Stimulated activated CD4-positive, alpha-beta T cell treated with anti-CD3 and anti-CD28 coated beads, Interleukin-15, amount 100 ng/mL, for 1 hour (primary cell): ENCODE measurements at places on chromosomes 1 and 21.

DNA sequence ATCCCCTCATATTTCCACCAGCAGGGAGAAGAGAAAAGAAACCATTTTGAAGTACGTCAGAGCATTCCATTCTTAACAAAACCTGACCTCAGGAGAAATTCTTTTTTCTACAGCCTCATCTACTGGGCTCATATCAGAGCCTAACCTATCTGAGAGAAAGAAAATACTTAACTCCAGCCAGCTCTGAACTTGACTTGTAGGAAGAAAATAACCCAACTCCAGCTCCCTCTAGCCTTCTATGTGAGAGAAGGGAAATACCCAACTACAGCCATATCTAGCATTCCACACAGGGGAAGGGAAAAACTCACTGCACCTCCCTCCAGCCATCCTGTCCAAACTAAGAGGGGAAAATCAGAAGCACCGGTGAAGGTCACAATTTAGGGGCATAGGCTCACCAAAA lies 57.7 kb downstream of the SPATA6 start:
- DNase-seq, result no peak

GRCh38 chr1:234776876-234777855 lies 167.2 kb upstream of the IRF2BP2 start:
- no peak for DNase-seq

DNA sequence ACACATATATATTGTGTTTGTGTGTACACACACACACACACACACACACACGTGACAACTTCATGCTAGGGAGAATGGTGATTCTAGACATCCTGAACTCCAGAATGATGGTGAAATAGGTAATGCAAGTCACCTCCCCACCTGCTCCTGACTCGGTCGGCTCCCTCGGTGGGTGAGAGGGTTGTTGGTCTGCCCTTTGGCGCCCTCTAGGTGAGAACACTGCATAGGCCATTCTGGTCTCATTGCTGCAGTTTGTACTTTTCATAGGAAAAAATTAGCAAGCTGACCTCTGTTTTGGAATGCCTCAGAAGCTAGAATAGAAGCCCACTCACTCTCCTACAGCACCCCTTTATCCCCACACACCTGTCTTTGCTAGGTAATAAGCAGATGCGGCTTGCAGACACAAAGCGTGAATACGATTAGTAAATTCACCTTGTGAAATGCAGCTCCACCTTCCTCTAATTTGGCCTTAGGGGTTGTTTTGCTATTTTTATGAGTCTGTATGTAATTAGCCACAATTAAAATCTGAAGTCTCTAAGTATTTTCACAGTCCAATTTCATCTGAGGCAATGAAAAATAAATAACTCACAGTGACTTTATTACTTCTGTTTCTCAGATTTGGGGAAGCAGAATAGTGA lies 130.0 kb upstream of the KCNJ15 start:
- DNase-seq, result no peak

DNA sequence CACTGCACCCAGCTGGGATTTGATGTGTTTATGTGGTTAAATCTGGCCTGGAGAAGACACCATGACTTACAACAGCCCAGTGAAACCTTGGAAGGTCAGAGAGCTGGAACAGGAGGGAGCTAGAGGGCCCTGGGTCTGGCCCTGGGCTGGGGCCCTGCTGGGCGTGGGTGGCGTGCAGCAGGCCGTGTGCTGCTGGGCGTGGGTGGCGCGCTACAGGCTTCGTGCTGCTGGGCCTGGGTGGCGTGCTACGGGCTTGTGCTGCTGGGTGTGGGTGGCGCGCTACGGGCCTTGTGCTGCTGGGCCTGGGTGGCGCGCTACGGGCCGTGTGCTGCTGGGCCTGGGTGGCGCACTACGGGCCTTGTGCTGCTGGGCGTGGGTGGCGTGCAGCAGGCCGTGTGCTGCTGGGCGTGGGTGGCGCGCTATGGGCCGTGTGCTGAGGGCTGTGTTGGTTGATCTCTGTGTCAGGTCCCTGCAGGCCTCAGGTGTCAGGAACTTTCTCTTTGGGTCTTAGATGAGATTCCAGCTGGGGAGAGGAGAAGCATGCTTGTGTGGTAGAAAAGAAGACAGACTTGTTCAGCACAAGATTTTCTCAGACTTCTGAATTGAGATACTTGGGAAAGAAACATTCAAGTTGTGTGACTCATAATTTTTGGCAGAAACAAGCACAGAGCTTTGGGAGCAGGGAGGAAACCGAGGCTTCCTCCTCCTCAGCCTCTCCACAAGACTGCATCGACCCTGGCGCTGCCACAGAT lies 66.0 kb downstream of the COL18A1 start:
- DNase-seq, result peak; percentile 33

DNA sequence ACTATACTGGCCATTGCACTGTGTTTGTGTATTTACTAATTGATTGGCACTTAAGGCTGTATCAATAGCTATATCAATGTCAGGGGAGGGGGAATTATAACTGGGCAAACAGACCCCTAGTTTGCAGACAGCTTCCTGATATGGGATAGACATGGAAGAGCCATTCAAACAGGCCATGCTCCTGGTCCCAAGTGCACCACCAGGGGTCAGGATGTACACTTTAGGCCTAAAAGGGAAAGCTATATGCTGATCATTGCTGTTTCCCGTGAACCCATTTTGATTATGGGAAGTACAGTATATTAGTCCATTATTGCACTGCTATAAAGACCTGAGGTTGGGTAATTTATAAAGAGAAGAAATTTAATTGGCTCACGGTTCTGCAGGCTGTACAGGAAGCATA lies 124.9 kb upstream of the BACE2 start:
- no peak for DNase-seq

GRCh38 chr1:94020764-94021579 lies 100.0 kb downstream of the ABCA4 start:
- DNase-seq, result no peak

DNA sequence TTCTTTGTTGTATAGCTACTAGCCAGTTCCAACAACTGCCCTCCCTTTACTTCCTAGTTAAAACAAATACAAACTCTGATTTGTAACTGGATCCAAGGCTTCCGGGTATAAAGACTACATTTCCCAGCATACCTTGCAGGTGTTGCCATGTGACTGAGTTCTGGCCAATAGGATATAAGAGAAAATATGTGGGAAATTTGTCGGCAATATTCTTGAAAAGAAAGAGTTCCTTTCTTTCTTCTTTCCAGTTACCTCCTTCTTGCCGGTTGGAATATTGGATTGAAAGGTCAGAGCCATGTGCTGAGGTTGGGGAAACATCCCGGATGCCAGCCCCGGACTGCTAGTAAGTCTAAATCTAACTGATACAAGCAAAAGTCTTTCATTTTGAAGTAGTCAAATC lies 23.0 kb upstream of the ZBTB40 start:
- no peak for DNase-seq

DNA sequence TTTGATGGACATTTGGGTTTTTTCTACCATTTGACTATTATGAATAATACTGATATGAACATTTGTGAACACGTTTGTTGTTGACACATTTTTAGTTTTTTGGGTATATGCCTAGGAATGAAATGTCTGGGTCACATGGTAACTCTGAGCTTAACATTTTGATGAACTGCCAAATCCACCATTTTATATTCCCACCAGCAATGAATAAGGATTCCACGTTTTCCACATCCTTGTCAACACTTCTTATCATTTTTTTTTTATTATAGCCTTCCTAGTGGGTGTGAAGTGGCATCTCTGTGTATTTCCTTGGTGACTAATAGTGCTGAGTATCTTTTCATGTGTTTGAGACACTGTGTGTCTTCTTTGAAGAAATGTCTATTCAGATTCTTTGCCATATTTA lies 67.6 kb downstream of the RASAL2 start:
- DNase-seq, result no peak

- no peak for DNase-seq
Measured at GRCh38 chr1:67889466-67889865, 56.2 kb upstream of the GNG12 start.

GRCh38 chr1:11198851-11199594 lies 9.9 kb downstream of the ANGPTL7 start:
- DNase-seq, result no peak

DNA sequence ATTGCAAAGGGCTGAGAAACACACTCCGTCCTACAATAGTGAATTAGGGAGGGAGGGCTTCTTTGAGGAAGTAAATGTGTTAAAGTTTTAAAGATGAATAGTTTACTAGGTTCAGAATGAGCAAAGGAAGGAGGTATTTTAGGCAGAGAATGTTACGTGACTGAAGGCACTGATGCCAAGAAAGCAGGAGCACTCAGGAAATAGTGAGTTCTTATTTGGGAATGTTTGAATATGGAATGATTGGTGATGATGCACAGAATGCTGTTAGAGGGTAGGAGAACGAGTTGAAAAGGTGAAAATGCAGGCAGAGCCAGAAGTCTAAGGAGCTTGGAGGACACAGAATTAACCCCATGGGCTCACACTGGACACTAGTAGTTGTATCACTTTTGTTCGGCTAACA lies 108.0 kb downstream of the NRIP1 start:
- no peak for DNase-seq

DNA sequence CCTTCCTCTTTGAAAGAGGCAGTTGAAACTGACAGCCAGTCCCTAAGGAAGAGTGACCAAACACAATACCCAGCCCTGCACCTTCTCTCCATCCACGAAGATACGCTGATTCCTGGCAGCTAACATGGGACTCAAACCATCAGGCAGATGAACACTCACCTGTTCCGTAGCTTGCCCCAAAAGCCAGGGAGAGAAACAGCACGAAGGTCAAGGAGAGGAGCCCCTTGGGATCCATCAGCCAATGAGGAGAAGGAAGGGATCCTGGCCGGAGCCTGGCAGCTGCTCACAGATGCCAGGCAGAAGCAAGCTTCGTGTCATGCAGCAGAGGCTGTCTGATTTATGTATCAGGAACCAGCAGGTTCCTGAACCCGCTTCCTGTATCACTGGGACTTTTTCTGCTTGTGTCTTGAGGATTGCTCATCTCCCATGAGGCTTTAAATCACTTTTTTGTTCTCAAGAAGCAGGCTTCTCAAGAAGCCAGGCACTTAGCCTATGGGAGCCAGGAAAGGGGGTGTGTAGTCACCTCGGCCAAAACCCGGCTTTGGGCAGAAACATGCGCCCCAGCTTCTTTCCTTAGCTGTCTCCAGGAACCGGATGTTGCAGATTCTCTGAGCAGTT lies at the start of gene SLAMF1:
TSS of gene SLAMF1 (minus strand) at position 334 of the 618 bp plus-strand sequence. CDS start at position 235, 99 bp downstream.
- DNase-seq, result no peak

- no peak for DNase-seq
Measured at GRCh38 chr1:27391511-27392095, 819 bp upstream of the GPR3 start.

DNA sequence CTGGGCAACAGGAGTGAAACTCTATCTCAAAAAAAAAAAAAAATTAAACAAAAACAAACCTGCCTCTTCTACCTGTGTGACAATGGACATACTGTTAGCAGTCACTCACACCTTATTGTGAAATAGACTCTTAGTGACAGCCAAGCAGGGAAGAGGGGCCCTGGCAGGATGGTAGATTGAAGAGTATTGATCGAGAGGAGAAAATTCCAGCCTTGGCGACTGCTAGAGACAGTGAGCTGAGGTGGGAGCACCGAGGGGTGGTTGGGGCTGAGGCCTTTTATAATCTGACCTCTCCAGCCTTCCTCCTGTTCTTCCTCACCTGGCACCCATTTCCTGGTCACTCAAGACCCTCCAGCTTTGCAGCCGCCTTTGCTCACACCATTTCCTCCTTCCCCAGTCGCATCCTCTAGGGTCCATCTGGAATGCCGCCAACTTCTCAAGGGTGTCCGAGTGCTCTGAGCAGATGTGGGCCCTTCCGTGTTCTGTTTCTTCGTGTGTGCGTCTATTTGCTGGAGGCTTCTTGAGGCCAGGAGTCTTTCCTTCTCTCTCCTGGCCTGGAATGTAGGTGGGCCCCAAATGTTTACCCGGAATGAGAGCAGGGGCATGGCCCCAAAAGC lies 196.9 kb upstream of the TMEM51 start:
- no peak for DNase-seq

GRCh38 chr1:116147114-116147510 lies 35.9 kb downstream of the MAB21L3 start:
- DNase-seq, result no peak

DNA sequence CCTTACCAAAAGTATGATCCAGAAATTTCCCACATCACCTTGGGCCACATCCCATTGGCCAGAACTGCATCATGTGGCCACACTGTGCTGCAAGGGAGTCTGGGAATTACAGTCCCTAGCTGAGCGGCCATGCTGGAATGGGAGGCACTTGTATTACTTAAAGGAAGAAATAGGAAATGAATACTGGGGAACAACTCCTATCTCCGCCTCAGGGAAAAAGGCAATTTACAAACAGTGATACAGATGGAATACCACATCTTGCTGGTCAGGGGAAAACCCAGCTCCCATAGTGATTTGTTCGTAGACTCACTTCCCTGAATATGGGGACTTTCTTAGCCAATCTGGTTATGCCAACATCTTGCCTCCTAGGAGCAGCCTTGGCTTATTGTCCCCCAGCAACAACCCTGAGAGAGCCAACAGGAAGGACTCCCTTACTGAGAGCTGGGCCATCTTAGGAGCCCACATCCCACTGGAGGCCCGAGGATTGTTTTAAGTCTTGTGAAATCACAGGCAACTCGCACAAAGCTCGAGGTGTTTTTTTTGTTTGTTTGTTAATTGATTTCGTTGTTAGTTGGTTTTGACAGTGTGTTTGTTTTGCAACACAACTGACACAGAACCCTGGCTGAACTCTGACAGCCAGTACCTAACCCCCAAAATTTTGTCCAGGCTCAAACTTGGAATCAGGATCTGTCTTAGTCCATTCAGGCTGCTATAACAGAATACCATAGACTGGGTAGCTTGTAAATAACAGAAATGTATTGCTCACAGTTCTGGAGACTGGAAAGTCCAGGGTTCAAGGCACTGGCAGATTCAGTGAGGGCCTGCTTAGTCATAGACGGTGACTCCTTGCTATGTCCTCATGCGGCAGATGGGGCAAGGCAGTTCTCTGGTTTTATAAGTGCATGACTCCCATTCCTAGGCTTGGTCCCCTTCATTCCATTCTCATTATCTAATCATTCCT lies 14.9 kb downstream of the CDA start:
- DNase-seq, result no peak

GRCh38 chr1:169989246-169989645 lies 85.2 kb downstream of the KIFAP3 start:
- DNase-seq, result no peak

GRCh38 chr1:205967554-205968335 lies 24.5 kb upstream of the SLC26A9 start:
- no peak for DNase-seq

DNA sequence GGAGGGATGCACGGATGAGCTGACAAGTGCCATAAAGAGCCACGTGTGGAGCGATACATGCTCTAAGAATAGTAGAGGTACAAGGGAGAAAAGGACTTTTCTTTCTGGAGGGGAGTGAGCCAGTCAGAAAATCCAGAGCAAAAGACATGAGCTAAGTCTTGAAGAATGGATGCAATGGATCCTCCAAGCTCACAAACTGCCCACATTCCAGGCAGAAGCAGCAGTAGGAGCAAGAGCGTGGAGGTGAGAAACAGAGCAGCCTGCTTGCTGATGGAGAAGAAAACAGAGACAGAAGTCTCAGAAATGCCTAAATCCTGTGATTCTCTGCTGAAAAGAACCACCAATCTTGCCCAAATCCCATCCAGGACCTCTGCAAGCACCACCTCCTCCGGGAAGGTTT lies 78.2 kb upstream of the RALGPS2 start:
- DNase-seq, result no peak

DNA sequence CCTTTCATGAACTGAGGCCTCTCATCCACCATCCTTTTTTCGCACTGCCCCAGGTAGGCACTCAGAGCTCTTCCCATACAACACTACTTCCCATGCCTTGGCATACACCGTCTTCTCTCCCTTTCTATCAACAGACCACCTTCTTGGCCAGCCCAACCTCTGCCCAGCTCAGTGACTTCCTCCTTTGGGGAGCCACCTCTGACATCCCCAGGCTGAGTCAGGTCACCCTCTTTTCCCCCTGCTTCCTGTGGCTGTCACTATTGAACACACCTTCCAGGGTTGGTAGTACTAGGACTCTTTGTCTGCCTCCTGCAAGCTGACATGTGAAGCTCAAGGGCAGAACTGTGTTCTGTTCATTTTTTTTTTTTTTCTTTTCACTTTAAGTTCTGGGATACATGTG lies 283.2 kb downstream of the SETD4 start:
- no peak for DNase-seq
